NCI-H1694 (cell line): ENCODE measurements at places on chromosomes 2 and 18.

- DNase-seq, result no peak
Measured at GRCh38 chr2:43408407-43409160, 182.2 kb upstream of the ZFP36L2 start.

GRCh38 chr2:164792316-164793170, 49.1 kb downstream of the COBLL1 start:
- no peak for DNase-seq

DNA sequence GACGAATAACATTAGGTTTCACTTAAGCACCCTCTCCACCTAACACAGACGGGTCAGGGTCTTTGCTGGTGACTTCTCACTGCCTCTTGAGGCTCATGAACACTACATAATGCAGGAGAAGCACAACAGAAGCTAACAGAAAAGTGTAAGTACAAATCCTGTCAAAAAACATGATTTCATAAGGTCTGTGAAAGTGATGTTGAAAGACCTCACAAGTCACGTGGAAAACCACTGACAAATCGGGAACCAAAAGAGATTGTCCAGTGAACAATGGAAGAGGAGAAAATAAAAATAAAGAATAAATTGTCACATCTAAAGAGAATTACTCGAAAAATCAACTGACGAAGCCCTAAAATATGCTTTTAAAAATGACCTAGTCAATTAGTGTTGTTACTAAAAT, 14.0 kb downstream of the PSD4 start:
- DNase-seq, result no peak

DNA sequence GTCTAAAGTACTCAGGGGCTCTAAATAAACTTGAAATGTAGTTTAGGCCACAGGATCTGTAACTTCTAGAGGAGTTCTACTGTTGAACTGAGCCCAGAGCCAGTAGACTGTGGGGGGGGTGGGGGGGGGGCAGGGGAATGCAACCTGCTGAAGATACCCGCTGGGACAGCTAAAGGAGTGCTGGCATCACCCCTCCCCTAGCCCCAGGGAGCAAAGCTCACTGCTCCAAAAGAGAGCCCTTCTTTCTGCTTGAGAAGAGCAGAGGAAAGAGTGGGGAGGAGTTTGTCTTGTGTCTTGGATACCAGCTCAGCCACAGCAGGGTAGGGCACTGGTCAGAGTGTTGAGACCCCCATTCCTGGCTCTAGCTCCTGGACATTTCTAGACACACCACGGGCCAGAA, 414.0 kb upstream of the KLHL29 start:
- DNase-seq, result no peak

- DNase-seq, result no peak
Measured at GRCh38 chr2:84297155-84297554, 161.9 kb downstream of the SUCLG1 start.

- no peak for DNase-seq
Measured at GRCh38 chr2:210366675-210367080, 51.7 kb upstream of the MYL1 start.

DNA sequence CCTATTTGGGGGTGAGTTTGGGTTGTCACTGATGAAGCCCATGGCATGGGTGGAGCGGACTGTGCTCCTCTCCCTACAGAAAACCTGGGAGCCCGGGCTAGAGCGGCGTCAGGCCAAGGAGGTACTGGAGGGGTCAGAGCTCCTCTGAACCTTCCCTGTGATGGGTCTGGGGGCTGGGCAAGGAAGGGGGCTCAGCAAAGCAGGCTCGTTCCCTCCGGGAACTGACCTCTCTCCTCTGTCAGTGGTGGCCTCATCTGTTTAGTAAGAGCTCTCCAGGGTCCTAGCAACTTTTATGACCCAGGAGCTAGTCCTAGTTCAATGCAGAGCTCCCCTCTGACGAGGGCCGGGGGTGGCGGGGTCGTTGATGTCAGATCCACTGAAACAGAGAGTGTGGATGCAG, 62.4 kb upstream of the OTOF start:
- DNase-seq, result no peak

GRCh38 chr18:13218368-13218991, at the start of gene LDLRAD4:
Gene LDLRAD4, plus strand, starts transcription at chr18:13218760.
- DNase-seq, result no peak

DNA sequence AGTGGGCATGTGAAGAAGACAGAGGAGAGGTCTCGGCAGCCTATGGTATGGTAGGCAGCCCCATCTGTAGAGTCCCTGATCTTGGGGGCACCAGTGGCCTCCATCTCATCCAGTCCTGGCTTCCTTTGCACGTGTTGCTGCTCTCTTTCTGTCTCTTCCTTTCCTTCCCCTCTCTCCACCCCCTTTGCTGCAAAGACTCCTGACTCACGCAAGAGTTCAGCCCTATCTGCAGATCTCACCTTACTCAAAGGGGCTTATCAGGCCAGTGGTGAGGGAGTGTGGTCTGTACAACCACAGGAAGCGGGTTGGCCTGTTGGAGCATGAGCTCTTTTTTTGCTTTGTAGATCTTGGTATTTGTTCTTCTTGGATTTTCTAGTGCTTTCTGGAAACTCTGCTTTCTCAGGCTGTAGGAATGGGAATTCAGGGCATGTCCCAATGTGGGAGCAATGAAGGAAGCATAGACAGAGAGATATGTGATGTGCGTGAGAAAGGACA, 14.6 kb upstream of the NT5DC4 start:
- DNase-seq, result no peak

- no peak for DNase-seq
Measured at GRCh38 chr2:84906900-84907714, 1.7 kb downstream of the TMSB10 start.

GRCh38 chr2:184472481-184472880, 125.8 kb upstream of the ZNF804A start:
- no peak for DNase-seq
